NCI-H187 (cell line): ENCODE measurements at places on chromosomes 3 and 15.

DNA sequence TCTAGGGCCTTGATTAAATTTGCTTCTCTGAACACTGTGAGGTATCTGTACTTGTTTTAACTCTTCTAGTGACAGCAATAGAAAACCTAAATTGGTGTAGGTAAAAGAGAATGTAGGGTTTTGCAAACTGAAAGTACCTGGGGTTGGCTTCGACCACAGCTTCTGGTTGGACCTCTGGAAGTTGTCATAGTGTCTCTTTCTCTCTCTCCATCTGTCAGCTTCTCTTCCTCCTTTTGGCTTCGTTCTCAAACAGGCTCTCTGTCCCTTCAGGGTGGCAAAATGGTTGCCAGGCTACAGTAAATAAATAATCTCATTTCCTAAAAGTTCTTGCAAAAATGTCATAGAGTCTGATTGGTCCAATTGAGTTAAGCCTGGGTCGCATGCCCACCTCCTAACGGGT, 149.3 kb upstream of the CTDSPL start:
- no peak for DNase-seq

DNA sequence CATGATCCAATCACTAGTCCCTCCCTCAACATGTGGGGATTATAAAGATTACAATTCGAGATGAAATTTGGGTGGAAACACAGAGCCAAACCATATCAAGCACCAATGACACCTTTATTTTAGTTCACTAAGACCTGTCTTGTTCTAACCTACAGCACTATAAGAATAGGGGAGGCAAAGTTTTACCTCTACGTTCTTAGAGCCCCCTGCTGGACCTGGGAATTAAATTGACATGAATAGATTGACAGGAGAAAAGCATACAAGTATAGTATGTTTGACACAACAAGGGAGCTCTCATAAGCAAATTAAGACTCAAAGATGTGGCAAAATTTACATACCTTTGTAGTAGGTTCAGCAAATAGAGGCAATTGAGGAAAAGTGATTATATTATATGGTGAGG, 974.4 kb upstream of the ALCAM start:
- DNase-seq = no peak

GRCh38 chr3:74613521-74614106, 845 bp downstream of the CNTN3 start:
- no peak for DNase-seq

DNA sequence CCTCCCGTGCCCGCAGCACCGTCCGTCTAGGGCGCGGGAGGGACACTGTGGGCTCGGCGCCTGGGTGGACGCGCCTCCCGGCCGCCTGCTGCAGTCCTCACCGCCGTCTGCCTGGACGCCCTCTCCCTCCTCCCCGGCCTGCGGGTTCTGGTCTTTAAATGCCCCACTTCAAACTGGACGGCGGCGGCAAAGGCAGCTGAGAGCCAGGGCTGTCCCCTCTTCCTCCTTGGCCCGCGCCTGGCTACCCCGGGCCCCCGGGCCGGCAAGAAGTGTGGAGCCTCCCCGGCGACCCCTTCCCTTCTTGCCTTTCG, 426 bp downstream of the CBLB start:
- DNase-seq = no peak

- DNase-seq = no peak
These were observed 339 bp downstream of the AMT start for GRCh38 chr3:49421890-49422378.

- DNase-seq = no peak
These were observed 764.2 kb downstream of the NTRK3 start for GRCh38 chr15:87492321-87492720.
